Activated naive CD8-positive, alpha-beta T cell treated with anti-CD3 and anti-CD28 coated beads, Interleukin-2, amount 50 U/mL, for 24 hours (primary cell): ENCODE measurements at places on chromosomes 3 and 15.

- no peak overlapping the region for H3K27ac ChIP-seq
- no peak for DNase-seq
- no peaks in the 10 kb centered on the region for H3K27me3 ChIP-seq
- H3K4me1 ChIP-seq, result peaks cover 2% of the 10 kb centered on the region
- H3K36me3 ChIP-seq, result no peaks in the 10 kb centered on the region
Measured at GRCh38 chr3:32583708-32584107, 13.1 kb upstream of the DYNC1LI1 start.

DNA sequence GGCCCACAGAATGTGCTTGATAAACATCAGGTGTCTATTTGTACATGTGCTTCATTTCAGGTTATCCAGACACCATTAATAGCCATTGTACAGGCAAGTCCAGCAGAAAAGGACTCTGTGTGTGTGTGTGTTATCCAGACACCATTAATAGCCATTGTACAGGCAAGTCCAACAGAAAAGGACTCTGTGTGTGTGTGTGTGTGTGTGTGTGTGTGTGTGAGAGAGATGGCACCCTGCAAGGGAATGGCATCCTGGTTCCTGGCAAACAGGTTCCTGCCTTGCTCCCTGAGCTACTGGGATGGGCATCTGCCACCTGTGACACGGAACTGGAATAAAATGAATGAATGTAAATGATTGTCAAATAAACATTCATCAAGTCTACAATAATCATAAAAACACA, 11.7 kb downstream of the SUCLG2 start:
- H3K27me3 ChIP-seq, result no peaks in the 10 kb centered on the region
- H3K27ac ChIP-seq, result no peak overlapping the region
- H3K4me3 ChIP-seq, result no peak overlapping the region
- no peak for DNase-seq
- H3K4me1 ChIP-seq, result peaks cover 65% of the 10 kb centered on the region

GRCh38 chr3:178527981-178528380, 8.3 kb upstream of the KCNMB2 start:
- no peak overlapping the region for H3K27ac ChIP-seq
- DNase-seq, result no peak
- no peaks in the 10 kb centered on the region for H3K4me1 ChIP-seq

GRCh38 chr15:85589851-85590250, 204.9 kb downstream of the KLHL25 start:
- no peak for DNase-seq
- no peaks in the 10 kb centered on the region for H3K27me3 ChIP-seq
- peaks cover 55% of the 10 kb centered on the region for H3K4me1 ChIP-seq

DNA sequence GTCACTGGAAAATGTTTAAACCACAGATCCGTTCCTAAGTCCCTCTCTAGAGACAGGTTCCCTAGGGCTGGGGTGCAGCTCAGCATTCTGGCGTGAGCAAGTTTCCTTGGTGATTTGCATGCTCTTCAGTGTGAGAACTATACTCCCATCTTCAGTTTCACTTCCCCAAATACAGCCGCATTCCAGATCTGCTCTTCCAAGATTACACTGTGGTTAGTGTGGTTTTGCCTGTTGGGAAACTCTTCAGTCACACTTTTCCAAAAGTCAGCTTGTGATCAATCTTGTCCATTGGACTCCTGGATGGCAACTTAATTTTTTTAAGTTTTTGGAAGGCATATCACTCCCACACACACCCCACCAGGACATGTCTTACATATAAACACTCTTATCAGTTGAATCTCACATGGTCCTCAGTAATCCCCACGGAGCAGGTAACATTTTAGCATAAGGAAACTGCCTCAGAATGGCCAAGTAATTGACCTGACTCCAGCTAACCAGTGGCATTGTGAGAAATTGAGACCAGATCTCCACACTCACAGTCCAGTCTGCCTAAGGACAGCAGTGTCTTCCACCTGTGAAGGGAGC, 33.5 kb upstream of the PTPN23 start:
- H3K27me3 ChIP-seq, result no peaks in the 10 kb centered on the region
- no peak overlapping the region for H3K27ac ChIP-seq
- H3K36me3 ChIP-seq, result peaks cover 28% of the 10 kb centered on the region
- H3K4me1 ChIP-seq, result peaks cover 8% of the 10 kb centered on the region
- no peak overlapping the region for H3K4me3 ChIP-seq

- H3K27ac ChIP-seq, result peak overlapping the region; percentile 22
- no peak overlapping the region for H3K4me3 ChIP-seq
- no peaks in the 10 kb centered on the region for H3K27me3 ChIP-seq
- peak; percentile 4 for DNase-seq
- H3K36me3 ChIP-seq, result peaks cover 4% of the 10 kb centered on the region
- H3K4me1 ChIP-seq, result peaks cover 11% of the 10 kb centered on the region
Measured at GRCh38 chr3:188516515-188516914, 362.6 kb downstream of the LPP start.

GRCh38 chr3:13796701-13797460, 83.0 kb downstream of the WNT7A start:
- H3K27me3 ChIP-seq, result no peaks in the 10 kb centered on the region
- H3K4me1 ChIP-seq, result peaks cover 7% of the 10 kb centered on the region
- no peak overlapping the region for H3K27ac ChIP-seq
- no peaks in the 10 kb centered on the region for H3K36me3 ChIP-seq

DNA sequence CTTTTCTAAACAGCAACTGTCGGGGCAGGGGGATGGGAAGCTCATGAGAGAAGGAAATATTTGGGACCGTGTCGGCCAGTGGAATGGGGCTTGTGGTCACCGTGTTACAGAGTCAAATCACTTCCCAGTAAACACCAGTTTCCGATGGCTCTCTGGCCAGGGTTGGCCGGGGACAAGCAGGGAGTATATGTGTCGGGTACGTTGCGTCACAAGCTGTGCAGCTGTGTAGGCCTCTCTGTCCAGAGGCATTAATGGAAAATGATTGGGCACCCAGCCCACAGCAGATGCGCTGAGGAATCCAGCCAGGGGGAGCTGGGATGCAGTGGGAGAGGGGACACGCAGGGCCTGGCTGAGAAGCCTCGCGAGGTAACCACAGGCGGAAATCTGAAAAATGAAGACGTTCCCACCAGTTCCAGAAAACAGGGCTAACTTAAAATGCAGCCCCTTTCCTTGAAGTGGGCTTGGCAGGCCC, 15.8 kb upstream of the ALDH1A3 start:
- DNase-seq, result no peak
- H3K4me3 ChIP-seq, result no peak overlapping the region
- H3K27me3 ChIP-seq, result peaks cover 8% of the 10 kb centered on the region
- H3K4me1 ChIP-seq, result no peaks in the 10 kb centered on the region

GRCh38 chr15:87959662-87960061, 296.9 kb downstream of the NTRK3 start:
- H3K27ac ChIP-seq, result no peak overlapping the region
- no peaks in the 10 kb centered on the region for H3K4me1 ChIP-seq
- DNase-seq, result no peak

DNA sequence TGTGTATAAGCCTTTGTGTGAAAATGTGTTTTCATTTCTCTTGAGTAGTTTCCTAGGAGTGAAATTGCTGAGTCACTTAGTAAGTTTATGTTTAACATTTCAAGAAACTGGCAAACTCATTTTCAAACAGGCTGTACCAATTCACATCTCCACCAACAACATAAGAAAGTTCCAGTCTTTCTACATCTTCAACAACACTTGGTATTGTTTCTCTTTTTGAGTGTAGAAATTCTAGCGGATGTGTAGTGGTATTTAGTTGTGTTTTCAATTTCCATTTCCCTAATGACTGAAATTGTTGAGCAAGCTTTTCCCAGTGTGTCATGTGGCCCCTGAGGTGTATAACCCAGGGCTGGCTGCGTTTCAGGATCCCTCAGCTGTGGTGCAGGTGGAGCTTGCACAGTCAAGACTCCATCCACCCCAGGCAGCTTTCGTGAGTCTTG, 258.5 kb downstream of the PDCD6IP start:
- no peak overlapping the region for H3K27ac ChIP-seq
- no peaks in the 10 kb centered on the region for H3K36me3 ChIP-seq
- no peak overlapping the region for H3K4me3 ChIP-seq
- H3K27me3 ChIP-seq, result peaks cover 6% of the 10 kb centered on the region

GRCh38 chr3:113051787-113052186, 61.0 kb downstream of the GTPBP8 start:
- no peaks in the 10 kb centered on the region for H3K27me3 ChIP-seq
- H3K4me1 ChIP-seq, result peaks cover 3% of the 10 kb centered on the region
- no peak for DNase-seq
- H3K4me3 ChIP-seq, result no peak overlapping the region
- H3K27ac ChIP-seq, result no peak overlapping the region
- H3K36me3 ChIP-seq, result peaks cover 2% of the 10 kb centered on the region

GRCh38 chr3:111917300-111917699, 58.2 kb downstream of the PHLDB2 start:
- H3K27me3 ChIP-seq, result no peaks in the 10 kb centered on the region
- no peaks in the 10 kb centered on the region for H3K4me1 ChIP-seq
- H3K27ac ChIP-seq, result no peak overlapping the region
- DNase-seq, result no peak
- peaks cover 2% of the 10 kb centered on the region for H3K36me3 ChIP-seq
- no peak overlapping the region for H3K4me3 ChIP-seq

DNA sequence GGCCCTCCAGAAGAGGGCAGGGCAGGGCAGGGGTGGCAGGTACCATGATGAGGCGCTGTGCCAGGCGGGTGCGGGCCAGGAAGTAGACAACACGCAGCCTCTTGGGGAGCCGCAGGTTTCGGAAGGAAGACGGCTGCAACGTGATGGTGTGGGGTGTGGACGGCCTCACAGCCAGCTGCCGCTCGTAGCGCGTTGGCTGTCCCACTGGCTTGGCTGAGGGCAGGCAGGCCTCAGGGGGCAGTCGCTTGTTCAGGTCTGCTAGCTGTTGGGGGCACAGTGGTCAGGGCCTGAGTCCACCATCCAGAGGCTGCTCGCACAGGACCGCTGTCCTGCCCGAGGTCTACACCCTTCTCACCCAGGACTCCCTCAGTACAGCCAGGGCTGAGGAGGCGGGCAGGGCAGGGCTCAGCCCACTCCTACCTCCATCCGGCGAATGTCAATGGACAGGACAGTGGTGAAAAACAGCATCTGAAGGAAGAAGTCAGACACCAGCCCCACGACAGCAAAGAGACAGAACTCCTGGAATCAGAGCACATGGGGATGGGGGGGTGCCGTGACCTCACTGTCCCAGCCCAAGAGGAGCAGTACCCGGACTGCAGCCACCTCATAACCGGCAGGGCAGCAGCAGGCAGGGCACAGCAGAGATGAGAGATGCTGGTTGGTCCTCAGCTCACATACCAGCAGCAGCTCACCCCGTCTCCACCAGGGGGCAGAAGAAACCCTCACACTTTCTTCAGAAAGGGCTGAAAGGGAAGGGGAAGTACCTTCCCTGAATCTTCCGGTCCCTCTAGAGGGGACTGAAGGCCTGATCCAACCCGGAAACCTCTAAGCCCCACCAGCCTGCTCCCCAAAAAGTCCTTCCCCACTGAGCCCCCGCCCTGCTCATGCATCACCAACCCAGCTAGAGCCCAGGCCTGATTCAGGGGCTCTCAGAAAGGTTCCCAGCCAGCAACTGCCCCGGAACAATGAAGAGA, 40.0 kb downstream of the PTPN23 start:
- H3K4me1 ChIP-seq, result peaks cover 18% of the 10 kb centered on the region
- peaks cover 14% of the 10 kb centered on the region for H3K36me3 ChIP-seq
- DNase-seq, result peak; percentile 91
- H3K27ac ChIP-seq, result peak overlapping the region; percentile 97
- no peaks in the 10 kb centered on the region for H3K27me3 ChIP-seq

DNA sequence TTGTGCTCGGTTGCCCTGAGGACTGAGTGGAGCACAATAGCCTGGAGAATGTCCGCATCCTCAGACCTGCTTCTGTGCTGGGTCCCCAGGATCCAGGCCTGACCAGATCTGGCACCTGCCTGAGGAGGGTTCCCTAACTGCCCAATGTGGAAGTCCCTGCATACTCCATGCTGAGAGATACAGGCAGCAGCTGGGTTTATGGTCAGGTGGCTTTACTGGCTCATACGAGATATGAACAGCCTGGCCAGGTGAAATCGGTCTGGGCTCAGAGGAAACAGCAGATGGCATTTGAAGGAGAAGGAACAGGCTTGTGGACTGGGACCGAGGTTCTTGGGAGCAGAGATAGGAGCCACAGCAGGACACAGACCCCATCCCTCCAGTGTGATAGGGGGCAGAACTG, 18.2 kb upstream of the KIF23 start:
- no peak overlapping the region for H3K4me3 ChIP-seq
- no peaks in the 10 kb centered on the region for H3K27me3 ChIP-seq
- peaks cover 24% of the 10 kb centered on the region for H3K4me1 ChIP-seq
- no peak for DNase-seq
- H3K36me3 ChIP-seq, result no peaks in the 10 kb centered on the region

DNA sequence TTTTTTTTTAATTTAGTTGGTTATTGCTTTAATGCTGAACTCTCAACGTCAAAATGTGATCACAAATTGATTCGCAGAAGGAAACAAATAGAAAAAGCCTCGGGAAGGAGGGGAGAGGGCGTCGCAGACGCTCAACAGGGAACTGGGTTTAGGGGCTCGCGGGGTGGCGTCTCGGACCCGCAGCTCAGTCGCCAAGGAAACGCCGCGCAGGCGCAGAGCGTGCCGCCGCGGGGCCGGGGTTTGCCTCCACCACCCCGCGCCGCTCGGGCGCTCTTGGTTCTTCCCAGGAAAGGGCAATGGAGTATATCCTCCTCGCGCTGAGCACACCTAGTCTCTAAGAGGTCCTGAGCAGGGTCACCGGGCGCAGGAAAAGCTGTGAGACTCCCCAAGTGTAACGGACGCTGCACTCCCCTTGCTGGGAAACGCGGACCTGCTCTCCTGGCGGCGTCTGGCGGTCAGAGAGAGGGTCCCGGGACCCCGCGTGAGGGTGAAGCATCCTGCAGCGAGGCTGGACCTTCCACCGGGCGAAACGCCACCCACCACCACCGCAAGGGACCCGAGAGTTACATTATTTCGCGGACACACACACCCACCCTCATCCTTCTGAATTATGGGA, 753 bp downstream of the PLCH1 start:
- peak; percentile 71 for DNase-seq
- no peak overlapping the region for H3K27ac ChIP-seq
- no peaks in the 10 kb centered on the region for H3K36me3 ChIP-seq

- no peak for DNase-seq
- no peak overlapping the region for H3K4me3 ChIP-seq
- no peak overlapping the region for H3K27ac ChIP-seq
- H3K4me1 ChIP-seq, result no peaks in the 10 kb centered on the region
- no peaks in the 10 kb centered on the region for H3K36me3 ChIP-seq
Measured at GRCh38 chr3:170531657-170532335, 54.1 kb downstream of the SLC7A14 start.

GRCh38 chr3:127171721-127172120, 21.2 kb upstream of the PRR23E start:
- H3K36me3 ChIP-seq, result no peaks in the 10 kb centered on the region
- H3K4me3 ChIP-seq, result no peak overlapping the region
- DNase-seq, result no peak
- H3K27ac ChIP-seq, result no peak overlapping the region
- no peaks in the 10 kb centered on the region for H3K4me1 ChIP-seq

GRCh38 chr3:10443272-10444109, 61.9 kb downstream of the ATP2B2 start:
- H3K27me3 ChIP-seq, result no peaks in the 10 kb centered on the region
- no peaks in the 10 kb centered on the region for H3K36me3 ChIP-seq
- H3K4me1 ChIP-seq, result peaks cover 13% of the 10 kb centered on the region
- no peak overlapping the region for H3K4me3 ChIP-seq
- DNase-seq, result no peak

- no peak overlapping the region for H3K27ac ChIP-seq
- H3K4me1 ChIP-seq, result peaks cover 68% of the 10 kb centered on the region
- no peak overlapping the region for H3K4me3 ChIP-seq
- no peak for DNase-seq
Measured at GRCh38 chr3:9782770-9783169, 9.5 kb downstream of the TADA3 start.

- DNase-seq, result peak; percentile 23
- H3K27me3 ChIP-seq, result peaks cover 31% of the 10 kb centered on the region
- H3K36me3 ChIP-seq, result peaks cover 3% of the 10 kb centered on the region
- H3K4me1 ChIP-seq, result peaks cover 36% of the 10 kb centered on the region
Measured at GRCh38 chr15:98651036-98651481, 2.7 kb downstream of the IGF1R start.
